Naive thymus-derived CD8-positive, alpha-beta T cell (primary cell): ENCODE measurements at places on chromosomes 12 and 14. TPM values are rescaled to one million over a fixed set of nuclear protein-coding genes. Genes with fewer than 3 reads are reported as not detected.

Gene CD163L1
- polyA plus RNA-seq, result not detected

Gene LRIG3
- polyA plus RNA-seq, result not detected

Gene TBX3
- not detected for polyA plus RNA-seq

Gene TAS2R50
- polyA plus RNA-seq, result not detected

Gene FAM234B
- 4.3 TPM for polyA plus RNA-seq

Gene C1R
- 1.5 TPM for polyA plus RNA-seq

- DNase-seq, result no peak
- no peak overlapping the region for H3K27ac ChIP-seq
- no peak overlapping the region for H3K4me3 ChIP-seq
- peaks cover 78% of the 10 kb centered on the region for H3K36me3 ChIP-seq
- H3K4me1 ChIP-seq, result no peaks in the 10 kb centered on the region
Observed at GRCh38 chr12:11884706-11885105, 186.0 kb upstream of the BCL2L14 start.

GRCh38 chr12:14442221-14442881 is 76.9 kb downstream of the ATF7IP start:
- H3K4me3 ChIP-seq, result no peak overlapping the region
- H3K36me3 ChIP-seq, result peaks cover 68% of the 10 kb centered on the region
- no peaks in the 10 kb centered on the region for H3K27me3 ChIP-seq
- DNase-seq, result no peak
- no peak overlapping the region for H3K27ac ChIP-seq
- peaks cover 20% of the 10 kb centered on the region for H3K4me1 ChIP-seq

DNA sequence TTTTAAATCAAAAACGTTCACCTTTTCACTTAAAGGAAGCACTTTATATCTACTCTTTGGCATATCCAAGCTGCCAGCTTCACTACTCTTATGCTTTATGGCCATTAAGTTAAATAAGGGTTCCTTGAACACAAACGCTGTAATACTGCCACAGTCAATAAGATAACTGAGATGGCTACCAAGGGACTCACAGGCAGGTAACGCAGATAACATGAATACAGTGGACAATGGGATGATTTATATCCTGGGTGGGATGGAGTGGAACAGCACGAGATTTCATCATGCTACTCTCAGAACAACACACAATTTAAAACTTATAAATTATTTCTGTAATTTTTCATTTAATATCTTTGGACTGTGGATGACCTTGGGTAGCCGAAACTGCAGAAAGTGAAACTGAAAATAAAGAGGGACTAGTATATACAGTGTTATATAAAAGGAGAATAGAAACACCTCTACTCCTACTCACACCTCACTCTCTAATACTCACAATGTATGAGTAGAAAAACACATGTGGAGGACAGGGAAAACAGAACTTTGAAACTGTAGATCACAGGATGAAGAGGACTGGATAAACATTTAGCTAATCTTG is 367.3 kb downstream of the C12orf50 start:
- DNase-seq, result no peak
- H3K36me3 ChIP-seq, result no peaks in the 10 kb centered on the region
- no peaks in the 10 kb centered on the region for H3K27me3 ChIP-seq
- peak overlapping the region; percentile 79 for H3K27ac ChIP-seq
- peak overlapping the region; percentile 74 for H3K4me3 ChIP-seq
- peaks cover 15% of the 10 kb centered on the region for H3K4me1 ChIP-seq

- H3K36me3 ChIP-seq, result peaks cover 29% of the 10 kb centered on the region
- H3K4me1 ChIP-seq, result no peaks in the 10 kb centered on the region
- DNase-seq, result no peak
- H3K4me3 ChIP-seq, result no peak overlapping the region
Observed at GRCh38 chr12:132724506-132725241, 14.0 kb downstream of the PGAM5 start.

DNA sequence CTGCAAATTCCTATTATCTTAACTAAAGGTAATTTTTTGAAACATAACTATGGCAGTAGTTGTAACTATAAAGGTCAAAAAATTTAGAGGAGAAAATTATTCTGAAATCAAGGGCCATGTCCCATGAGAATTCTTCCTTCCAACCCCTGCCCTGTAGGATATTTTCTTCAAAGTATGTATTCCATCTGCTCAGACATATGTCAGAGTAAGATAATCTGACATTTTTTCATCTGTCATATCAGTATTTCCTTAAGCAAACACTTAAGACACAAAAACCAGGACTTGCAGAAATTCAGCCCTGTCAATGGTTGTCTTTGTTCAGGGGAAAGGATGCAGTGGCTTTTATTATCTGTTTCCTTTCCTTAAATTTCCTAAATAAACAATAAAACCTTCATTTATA is 36.3 kb downstream of the ACSS3 start:
- H3K36me3 ChIP-seq, result no peaks in the 10 kb centered on the region
- H3K4me1 ChIP-seq, result no peaks in the 10 kb centered on the region
- H3K4me3 ChIP-seq, result no peak overlapping the region
- H3K27me3 ChIP-seq, result no peaks in the 10 kb centered on the region
- no peak for DNase-seq

DNA sequence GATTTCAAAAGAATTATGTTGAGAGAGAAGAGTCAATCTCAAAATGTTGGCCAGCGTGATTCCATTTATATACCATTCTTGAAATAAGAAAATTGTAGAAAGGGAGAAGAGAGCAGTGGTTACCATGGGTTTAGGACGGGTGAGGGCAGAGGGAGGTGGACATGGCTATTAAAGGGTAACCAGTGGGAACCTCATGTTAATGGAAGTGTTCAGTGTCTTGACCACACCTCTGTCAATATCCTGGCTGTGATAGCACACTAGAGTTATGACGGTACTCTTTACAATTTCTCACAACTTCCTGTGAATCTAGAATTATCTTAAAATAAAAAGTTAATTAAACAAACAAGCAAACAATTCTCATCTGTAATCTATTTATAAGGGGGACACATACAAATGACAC is 821.2 kb downstream of the VRK1 start:
- no peak for DNase-seq
- peaks cover 31% of the 10 kb centered on the region for H3K4me1 ChIP-seq
- peak overlapping the region; percentile 85 for H3K27ac ChIP-seq
- peaks cover 20% of the 10 kb centered on the region for H3K36me3 ChIP-seq
- peak overlapping the region; percentile 59 for H3K4me3 ChIP-seq

DNA sequence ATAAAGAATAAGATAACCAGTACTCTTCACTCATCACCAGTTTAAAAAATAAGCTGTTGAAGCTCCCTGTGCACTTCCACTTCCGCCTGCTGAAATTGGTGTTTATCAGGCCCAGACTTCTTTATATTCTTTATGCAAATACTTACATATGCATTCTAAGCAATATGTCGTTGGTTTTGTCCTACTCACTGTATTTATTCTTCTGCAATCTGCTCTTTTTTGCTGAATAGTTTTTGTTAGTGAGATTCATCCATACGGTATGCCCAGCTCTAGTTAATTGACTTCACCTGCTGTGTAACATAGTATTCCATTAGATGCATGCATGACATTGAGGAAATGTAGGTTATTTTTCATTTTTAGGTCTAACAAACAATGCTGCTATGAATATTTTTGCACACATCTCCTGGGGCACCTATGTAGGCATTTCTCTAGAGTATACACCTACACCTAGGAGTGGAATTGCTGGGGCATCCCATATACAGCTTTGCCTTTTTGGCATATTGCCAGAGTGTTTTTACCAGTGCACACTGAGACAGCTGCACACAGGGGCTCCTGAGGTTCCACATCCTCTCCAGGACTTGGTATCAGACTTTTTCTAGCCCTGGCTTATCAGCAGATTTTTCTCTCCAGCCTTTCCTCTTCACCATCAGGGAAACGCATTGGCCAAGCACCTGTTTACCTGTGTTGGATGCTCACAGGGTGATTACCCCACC is 1.0 kb upstream of the NRIP2 start:
- no peak for DNase-seq
- H3K4me1 ChIP-seq, result peaks cover 13% of the 10 kb centered on the region
- peaks cover 5% of the 10 kb centered on the region for H3K36me3 ChIP-seq
- no peak overlapping the region for H3K4me3 ChIP-seq
- peak overlapping the region; percentile 52 for H3K27ac ChIP-seq

DNA sequence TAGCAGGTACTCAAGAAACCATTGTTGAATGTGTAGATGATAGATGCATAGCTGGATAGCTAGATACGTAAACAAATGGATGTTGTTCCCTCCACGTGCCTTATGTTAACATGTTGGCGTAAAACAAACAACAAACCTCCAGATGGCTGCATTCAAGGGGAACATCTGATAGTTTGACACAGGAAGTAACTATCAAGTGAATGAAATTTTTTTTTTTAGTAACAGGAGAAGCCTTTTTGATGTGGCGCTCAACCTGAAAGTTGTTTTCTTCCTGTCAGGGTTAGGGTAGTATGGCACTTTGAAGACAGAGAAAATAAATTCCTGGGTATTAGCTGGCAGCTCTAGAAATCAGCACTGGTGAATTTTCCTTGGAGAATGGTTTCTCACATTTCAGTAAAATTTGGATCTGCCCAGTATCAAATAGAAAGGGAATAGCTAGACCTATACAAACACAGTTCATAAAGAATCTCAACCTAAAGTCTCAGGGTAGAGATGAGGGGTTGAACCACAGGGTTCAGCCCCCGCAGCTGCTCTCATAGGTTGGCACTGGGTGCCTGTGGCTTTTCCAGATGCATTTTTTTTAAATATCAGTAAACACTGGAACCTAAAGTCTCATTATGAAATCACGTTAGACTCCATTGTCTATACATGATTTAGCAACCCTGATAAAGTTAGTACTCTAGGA is 18.8 kb upstream of the RAP1B start:
- H3K4me1 ChIP-seq, result peaks cover 72% of the 10 kb centered on the region
- peaks cover 19% of the 10 kb centered on the region for H3K36me3 ChIP-seq
- H3K27me3 ChIP-seq, result no peaks in the 10 kb centered on the region
- peak overlapping the region; percentile 66 for H3K4me3 ChIP-seq

DNA sequence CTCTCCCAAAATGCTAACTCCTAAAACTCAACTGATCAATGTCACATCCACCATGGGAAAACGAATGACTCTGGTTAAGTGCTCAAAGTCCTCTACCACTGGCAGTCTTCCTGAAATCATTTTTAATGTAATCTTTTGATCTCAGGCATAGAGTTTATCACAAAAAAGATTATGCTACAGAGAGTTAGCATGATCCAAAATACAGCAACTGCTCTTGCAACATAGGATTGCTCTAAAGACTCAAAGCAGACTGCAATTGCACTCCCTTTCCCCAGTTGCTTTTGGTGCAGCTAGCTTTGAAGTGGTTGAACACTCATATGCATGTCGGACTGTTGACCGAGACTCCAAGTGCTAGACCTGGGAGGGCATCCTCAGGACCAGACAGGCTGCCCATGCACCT is 109.3 kb downstream of the C12orf42 start:
- H3K36me3 ChIP-seq, result no peaks in the 10 kb centered on the region
- H3K4me1 ChIP-seq, result peaks cover 5% of the 10 kb centered on the region
- H3K27ac ChIP-seq, result no peak overlapping the region
- no peak for DNase-seq

DNA sequence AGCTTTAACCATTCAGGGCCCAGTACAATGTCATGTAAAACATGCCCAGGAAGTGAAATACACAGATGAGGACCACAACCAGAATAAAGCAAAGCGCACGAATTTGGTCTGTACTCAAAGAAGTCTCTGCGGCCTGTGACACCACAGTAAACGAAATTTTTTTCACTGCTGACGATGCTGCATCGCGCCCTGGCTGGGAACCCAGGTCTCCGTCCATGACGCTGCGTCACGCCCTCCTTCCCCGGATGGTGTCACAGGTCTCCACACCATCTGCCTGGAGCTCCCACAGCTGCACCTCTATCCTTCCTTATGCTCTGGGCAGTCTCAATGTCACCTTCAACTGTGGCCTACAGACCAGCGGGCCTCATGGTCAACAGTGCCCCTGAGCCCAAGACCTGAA is 17.8 kb downstream of the ANKLE2 start:
- H3K36me3 ChIP-seq, result peaks cover 94% of the 10 kb centered on the region
- no peak for DNase-seq
- no peak overlapping the region for H3K4me3 ChIP-seq
- no peak overlapping the region for H3K27ac ChIP-seq

- no peak overlapping the region for H3K4me3 ChIP-seq
- H3K36me3 ChIP-seq, result no peaks in the 10 kb centered on the region
- H3K4me1 ChIP-seq, result no peaks in the 10 kb centered on the region
- H3K27ac ChIP-seq, result no peak overlapping the region
- peaks cover 13% of the 10 kb centered on the region for H3K27me3 ChIP-seq
Observed at GRCh38 chr12:48744251-48745008, 27.9 kb upstream of the CCNT1 start.

GRCh38 chr14:78405079-78405856 is 235.1 kb downstream of the NRXN3 start:
- DNase-seq, result no peak
- H3K4me3 ChIP-seq, result no peak overlapping the region
- no peaks in the 10 kb centered on the region for H3K4me1 ChIP-seq
- H3K27me3 ChIP-seq, result peaks cover 5% of the 10 kb centered on the region
- H3K36me3 ChIP-seq, result no peaks in the 10 kb centered on the region
- H3K27ac ChIP-seq, result no peak overlapping the region

GRCh38 chr12:131636940-131637750 is 73.7 kb upstream of the SFSWAP start:
- H3K27me3 ChIP-seq, result peaks cover 22% of the 10 kb centered on the region
- H3K4me3 ChIP-seq, result no peak overlapping the region
- H3K27ac ChIP-seq, result no peak overlapping the region
- no peak for DNase-seq
- H3K36me3 ChIP-seq, result no peaks in the 10 kb centered on the region
- H3K4me1 ChIP-seq, result no peaks in the 10 kb centered on the region

GRCh38 chr12:119826661-119827445 is 50.3 kb downstream of the CIT start:
- no peaks in the 10 kb centered on the region for H3K27me3 ChIP-seq
- H3K27ac ChIP-seq, result no peak overlapping the region
- no peak for DNase-seq
- H3K36me3 ChIP-seq, result no peaks in the 10 kb centered on the region
- H3K4me3 ChIP-seq, result no peak overlapping the region

DNA sequence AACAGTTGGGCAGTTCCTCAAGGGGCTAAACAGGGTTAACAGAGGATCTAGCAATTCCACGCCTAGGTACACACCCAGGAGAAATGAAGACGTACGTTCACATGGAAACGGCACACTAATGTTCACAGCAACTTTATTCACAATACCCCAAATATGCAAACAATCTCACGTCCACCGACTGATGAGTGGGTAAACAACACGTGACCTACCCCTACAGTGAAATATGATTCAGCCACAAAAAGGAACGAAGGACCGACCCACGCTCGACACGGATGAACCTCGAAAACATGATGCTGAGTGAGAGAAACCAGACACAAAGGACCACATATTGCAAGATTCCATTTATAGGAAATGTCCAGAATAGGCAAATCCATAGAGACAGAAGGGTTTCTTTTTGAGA is 112.7 kb downstream of the NCOR2 start:
- H3K36me3 ChIP-seq, result peaks cover 7% of the 10 kb centered on the region
- peak overlapping the region; percentile 43 for H3K4me3 ChIP-seq
- DNase-seq, result no peak
- H3K27ac ChIP-seq, result peak overlapping the region; percentile 33

- H3K4me1 ChIP-seq, result no peaks in the 10 kb centered on the region
- no peak overlapping the region for H3K27ac ChIP-seq
- no peak for DNase-seq
- no peak overlapping the region for H3K4me3 ChIP-seq
Observed at GRCh38 chr12:103012884-103013283, 55.4 kb downstream of the ASCL1 start.

GRCh38 chr14:103116636-103117035 is 6.6 kb upstream of the TNFAIP2 start:
- no peak overlapping the region for H3K4me3 ChIP-seq
- H3K27ac ChIP-seq, result no peak overlapping the region
- no peaks in the 10 kb centered on the region for H3K36me3 ChIP-seq
- H3K4me1 ChIP-seq, result peaks cover 20% of the 10 kb centered on the region
- DNase-seq, result no peak
- peaks cover 31% of the 10 kb centered on the region for H3K27me3 ChIP-seq

- no peak for DNase-seq
- no peaks in the 10 kb centered on the region for H3K27me3 ChIP-seq
- H3K36me3 ChIP-seq, result no peaks in the 10 kb centered on the region
- H3K27ac ChIP-seq, result no peak overlapping the region
- no peak overlapping the region for H3K4me3 ChIP-seq
Observed at GRCh38 chr14:55583942-55584468, 4.0 kb downstream of the KTN1 start.
